GM12878 (cell line): ENCODE measurements at places on chromosomes 11 and 22.
A peak's percentile ranks its signal among the peaks of the same experiment; 100 is the strongest.

GRCh38 chr11:1765871-1766718 is 2.4 kb upstream of the CTSD start:
- DNase-seq: no peak

- DNase-seq: no peak
These were observed 7.3 kb upstream of the FAR1 start for GRCh38 chr11:13661074-13661623.

- DNase-seq: peak; percentile 53
These were observed 59.5 kb downstream of the FAM168A start for GRCh38 chr11:73538381-73538872.

DNA sequence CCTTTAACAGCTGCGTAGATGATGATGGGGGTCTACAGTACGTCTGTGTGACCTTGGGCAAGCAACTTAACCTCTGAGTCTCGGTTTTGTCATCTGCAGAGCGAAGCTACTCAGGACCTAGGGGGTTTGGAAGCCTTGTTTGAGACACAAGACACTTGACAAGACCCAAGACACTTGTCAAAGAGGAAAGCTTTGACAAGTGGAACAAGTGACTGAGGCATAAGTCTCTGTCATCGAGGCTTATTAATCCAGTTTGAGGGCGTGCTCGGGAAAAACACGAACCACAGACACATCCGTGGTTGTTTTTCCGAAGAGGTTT is 732 bp upstream of the PC start:
- DNase-seq: no peak

DNA sequence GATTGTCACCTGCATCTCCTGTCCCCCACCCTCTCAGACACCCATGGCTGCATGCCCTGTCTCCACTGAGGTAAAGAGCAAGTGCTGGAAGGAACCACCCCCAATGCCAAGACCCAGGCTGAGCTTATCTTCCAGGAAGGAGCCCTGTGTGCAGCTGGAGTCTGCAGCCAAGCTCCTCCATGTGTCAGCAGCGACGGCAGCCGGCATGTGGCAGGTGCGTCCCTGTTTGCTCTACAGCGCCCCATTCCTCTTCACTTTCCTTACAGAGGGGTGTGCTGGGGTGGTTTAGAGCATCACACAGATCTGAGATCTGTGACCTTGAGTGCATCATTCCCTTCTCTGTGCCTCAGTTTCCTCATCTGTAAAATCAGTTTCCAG is 7.7 kb upstream of the MN1 start:
- DNase-seq: no peak

DNA sequence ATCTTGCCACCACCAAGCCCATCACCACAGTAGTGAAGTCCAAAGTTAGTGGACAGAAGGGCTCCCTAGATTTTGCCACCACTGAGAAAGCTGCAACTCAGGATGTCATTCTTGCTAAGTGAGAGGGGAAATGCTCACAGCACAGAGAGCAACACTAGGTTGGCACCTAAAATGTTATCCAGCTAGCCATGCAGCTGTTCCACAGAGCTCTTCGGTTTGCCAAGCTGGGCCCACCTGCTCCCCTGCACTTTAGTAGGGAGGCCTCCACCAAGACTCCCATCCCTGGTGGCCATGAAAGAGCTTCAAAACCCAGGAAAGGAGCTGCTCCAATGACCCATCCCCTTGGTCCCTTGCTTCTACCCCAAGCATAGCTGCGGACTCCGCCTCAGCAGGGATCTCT is 63.8 kb downstream of the TRIM29 start:
- no peak for DNase-seq

GRCh38 chr11:35216962-35217678 is 78.1 kb downstream of the CD44 start:
- no peak for DNase-seq

DNA sequence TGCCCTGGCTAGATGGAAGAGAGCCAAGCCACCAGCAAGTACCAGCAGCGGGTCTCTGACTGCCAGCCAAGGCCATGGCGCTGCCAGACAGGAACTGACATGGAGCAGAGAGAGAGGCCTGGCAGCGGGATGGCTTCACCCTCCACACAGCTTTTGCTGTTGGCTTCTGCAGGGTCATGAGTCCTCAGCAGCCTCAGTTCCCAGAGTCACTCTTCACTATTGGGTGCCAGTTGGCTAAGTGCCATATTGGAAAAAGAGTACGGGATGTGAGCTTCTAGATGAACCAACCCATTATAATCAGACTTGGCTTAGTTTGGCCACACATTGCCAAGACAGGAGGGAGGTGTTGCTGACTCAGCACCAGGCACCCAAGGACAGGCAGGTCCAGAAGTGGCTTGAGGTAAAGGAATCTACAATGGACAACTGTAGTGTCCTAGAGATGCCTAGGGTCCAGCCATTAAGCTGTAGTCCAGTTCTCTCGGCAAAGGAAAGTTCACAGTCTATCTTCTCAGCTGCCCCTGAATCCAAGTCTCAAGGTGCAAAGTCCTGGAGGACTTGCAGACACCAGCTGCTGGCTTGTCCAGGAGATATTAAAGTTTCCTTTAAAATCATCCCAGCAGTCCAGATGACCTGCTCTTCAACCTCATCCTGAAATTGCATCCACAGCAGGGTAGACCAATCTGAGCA is 40.7 kb upstream of the POU2AF1 start:
- no peak for DNase-seq

- DNase-seq: no peak
These were observed 107.0 kb downstream of the MSANTD4 start for GRCh38 chr11:105915021-105915420.
